Mesothelial cell of epicardium (in vitro differentiated cells): ENCODE measurements at places on chromosomes 2 and 18.

- DNase-seq, result no peak
Measured at GRCh38 chr2:88600038-88600465, 27.2 kb downstream of the EIF2AK3 start.

DNA sequence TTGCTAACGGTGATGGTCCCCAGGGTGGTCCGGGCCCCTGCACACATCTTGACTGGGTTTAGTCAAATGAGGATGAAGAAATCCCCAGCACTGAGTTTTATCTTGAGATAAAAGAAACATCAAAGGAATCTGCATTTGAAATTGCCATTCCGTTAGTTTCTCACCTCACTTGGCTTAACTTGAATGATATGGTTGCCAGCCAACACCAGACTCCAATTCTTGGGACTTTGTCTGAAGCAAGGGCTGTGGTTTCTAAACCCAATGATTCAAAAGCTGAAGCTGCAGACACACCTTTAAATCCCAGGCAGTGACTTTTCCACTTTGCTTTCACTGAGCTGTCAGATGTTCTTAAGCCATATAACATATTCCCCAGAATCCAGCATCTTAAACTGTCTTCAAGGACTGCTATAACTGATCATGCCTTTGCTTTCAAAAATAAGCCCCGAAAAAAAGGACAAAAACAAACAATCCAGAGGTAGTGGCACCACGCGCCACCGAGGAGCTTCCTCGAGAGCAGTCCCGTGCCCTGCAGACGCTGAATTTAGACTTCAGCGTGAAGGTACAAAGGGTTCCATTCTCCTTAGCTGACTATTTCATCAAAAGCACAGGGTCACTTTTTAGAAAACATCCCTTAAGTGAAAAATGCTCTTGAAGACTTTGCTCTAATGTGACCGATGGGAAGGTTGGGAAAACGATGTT lies 189.3 kb downstream of the HDAC4 start:
- no peak for DNase-seq

GRCh38 chr2:159773886-159774285 lies 24.1 kb downstream of the CD302 start:
- no peak for DNase-seq

- no peak for DNase-seq
Measured at GRCh38 chr2:106868275-106868674, 17.7 kb downstream of the ST6GAL2 start.

DNA sequence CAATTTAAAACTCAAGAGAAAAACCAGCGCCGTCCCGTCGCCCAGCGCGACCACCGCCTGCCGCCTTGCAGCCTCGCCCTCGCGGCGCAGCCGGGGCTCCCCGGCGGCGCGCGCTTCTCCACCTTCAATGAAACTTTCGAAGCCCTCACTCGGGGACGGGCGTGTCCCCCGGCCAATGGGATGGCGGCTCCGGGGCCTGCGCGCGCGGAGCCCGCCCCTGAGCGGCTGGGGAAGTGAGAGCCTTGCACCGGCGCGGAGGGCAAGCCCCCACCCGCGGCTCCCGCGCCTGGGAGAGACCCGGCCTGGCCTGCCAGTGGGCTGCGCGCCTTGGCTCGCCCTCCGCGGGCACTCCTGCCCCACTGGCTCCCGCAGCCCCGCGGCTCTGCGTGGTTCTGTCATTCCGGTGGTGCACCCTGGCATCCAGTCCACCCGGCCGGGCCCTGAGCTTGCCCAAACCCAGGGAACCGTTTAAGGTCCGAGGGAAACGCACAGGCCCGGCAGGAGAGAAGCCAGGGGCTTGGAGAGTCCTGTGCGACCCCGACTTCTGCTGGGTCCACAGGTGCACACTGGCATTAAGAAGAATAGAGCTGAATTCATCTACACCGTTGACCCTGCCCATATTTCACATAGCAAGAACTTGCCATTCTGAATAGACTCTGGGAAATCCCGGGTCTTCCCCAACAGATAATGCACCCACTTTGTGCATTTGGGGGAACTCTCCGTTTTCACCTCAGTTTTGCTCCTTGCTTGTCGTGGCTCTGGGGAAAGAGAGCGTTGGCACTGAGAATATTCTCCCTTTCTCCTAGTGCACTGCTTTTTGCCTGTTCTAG lies at the start of gene PIEZO2:
Gene PIEZO2, minus strand, starts transcription at position 129 of the 830 bp plus-strand sequence. CDS start 981 bp downstream, outside the sequence.
- peak; percentile 80 for DNase-seq

- no peak for DNase-seq
Measured at GRCh38 chr2:118481299-118481698, 366.1 kb downstream of the EN1 start.

DNA sequence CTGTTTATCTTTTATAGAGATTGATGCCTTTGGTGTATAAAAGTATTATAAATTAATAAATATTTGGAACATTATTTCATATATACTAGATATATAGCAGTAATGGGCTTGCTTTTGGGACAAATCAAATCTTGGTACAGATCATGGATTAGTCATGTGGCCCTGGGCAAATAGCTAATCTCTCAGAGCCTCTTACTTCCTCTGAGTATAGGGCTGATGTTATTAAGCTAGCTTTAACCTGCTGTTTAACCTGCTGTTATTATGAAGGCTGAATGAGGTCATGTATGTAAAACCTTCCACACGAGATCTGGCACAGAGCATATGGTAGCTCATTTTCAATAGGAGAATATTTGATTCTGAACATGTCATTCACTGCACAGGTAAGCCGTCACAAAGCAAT lies 5.7 kb downstream of the ITGB6 start:
- DNase-seq, result no peak

DNA sequence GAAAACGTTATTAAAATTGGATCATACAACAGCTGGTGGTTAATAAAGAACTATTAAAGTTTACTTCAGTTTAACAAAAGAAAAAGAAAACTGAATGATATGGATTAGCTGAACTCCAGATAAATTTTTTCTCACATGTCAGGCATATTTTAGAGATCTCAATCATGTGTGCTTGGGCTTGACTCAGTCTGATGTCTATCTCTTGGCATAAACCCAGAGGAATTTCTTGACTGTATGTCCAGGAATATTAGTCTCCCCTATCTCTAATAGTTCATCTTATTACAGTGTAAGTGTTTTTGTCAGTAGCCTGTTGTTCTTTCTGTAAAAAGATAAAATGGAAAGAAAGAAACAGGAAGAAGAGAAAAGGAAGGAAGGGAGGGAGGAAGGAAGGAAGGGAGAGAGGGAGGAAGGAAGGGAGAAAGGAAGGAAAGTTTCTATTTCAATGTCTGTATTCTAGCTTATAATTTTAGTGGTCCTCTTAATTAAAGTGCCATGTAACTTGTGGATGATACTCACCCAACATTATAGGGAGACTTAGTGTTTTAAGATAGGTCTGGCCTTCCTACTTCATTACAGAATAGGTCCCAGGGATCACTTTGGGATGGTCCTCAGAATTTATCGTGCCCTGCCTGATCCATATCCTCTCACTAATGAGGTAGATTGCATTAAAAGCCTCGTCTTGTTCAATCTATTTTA lies 99.7 kb upstream of the UGP2 start:
- DNase-seq, result no peak

GRCh38 chr18:21762181-21762772 lies 21.7 kb downstream of the MIB1 start:
- DNase-seq, result no peak

- DNase-seq, result no peak
Measured at GRCh38 chr18:47448956-47449355, 197.5 kb upstream of the SKOR2 start.

DNA sequence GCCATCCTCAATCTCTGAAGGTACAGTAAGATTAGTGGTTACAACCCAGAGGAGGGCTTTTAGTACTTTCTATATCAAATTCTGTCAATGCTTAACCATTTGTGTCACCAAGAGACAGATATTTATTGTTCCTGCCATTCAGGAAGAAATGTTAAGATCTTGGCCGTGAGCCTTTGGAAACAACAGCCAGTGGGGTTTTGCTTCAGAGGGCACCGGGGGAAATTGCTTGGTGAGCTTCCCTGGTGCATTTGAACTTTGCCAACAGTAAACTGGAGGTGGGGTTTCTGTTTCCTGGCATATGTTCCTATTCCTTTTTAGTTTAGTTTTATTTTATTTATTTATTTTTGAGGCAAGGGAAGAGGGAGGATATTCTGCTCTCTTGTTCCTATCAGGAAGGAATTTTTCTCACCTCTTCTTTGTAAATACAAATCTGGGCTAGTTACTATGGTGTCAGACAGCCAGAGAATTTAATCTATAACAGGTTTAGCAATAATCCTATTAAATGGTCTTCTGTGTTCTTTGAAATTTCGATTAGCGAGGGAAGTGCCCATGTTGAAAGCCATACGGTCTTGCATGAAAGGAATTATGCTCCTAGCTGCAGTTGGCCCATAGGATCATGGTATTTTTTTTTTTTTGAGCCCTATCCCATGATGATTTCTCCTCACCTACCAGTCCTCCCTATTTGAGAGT lies 95.7 kb downstream of the MAIP1 start:
- DNase-seq, result no peak

- DNase-seq, result no peak
Measured at GRCh38 chr2:186349508-186349907, 136.6 kb upstream of the ZC3H15 start.

DNA sequence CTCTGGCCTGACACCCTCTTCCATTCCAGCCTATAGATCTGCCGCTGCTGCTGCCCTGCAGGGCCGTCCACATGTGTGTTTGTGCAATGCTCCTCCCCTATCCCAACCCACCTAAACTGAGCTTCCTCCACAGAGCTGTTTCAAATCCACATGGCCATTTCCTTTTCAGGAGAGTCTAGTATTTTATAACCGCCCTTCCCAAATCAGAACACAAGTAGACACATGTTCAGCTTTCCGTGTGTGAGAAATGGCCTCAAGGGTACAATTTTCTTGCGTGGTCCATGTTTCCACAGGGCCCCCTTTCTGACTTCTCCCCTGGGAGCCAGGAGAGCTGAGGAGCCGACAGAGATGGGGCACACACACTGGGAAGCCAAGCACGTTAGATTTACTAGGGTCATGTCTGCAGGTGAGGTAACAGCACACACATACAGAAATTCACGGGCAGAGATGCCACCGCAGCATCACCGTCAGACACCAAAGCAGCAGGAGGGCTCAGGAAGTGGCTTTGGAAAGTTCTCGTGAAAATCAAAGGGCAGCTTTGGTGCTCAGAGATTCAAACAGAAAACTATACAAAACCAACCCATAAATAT lies 102.9 kb upstream of the TGFA start:
- DNase-seq, result peak; percentile 10

GRCh38 chr2:39786761-39787522 lies 7.9 kb upstream of the THUMPD2 start:
- no peak for DNase-seq

GRCh38 chr18:45728336-45729010 lies 4.5 kb downstream of the SLC14A1 start:
- no peak for DNase-seq

GRCh38 chr2:220221992-220222391 lies 594.6 kb downstream of the SLC4A3 start:
- no peak for DNase-seq

DNA sequence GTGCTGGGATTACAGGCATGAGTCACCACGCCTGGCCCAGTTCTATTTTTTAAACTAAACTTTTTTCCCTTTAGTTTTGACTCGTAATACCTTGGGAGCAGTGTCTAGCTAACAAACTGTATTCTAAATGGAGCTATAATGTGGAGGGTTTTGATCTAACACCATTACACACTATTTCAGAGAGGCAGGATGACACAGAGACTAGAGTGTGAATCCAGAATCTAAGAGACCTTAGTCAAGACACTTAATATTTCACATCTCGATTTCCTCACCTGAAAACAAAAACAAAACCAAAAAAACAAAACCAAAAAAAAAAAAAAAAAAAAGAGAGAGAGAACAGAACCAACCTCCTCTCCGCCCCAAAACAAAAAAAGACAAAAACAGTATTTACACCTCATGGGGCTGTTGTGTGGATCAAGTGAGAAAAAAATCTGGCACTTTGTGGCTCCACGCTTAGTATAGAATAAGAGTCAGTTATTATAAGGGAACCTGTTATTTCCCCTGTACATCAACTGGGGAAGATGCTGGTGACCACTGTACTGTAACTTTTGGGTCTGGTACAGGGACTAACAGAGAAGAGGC lies 31.3 kb downstream of the DARS1 start:
- DNase-seq, result no peak

DNA sequence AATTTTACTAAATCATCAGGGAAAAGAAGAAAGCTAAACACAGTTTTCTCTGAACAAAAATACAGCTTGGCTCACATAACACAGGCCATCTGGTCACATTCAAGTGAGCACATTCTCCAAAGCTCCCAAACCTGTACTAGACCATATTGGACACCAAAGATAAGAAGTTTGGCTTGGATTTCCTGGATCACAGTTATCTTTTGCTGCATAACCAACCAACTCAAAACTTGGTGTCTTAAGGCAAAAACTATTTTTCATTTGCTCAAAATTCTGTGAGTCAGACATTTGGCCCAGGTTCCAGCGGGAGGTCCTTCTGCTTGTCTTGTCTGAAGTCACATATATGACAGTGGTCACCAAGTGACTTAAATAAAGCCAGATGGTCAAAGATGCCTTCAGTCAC lies 83.2 kb downstream of the GYPC start:
- DNase-seq, result no peak

- no peak for DNase-seq
Measured at GRCh38 chr2:200021449-200022114, 66.2 kb downstream of the MAIP1 start.

GRCh38 chr2:218605432-218605831 lies 2.3 kb upstream of the PLCD4 start:
- no peak for DNase-seq

GRCh38 chr2:131040661-131041401 lies 52.4 kb downstream of the FAM168B start:
- DNase-seq, result no peak

DNA sequence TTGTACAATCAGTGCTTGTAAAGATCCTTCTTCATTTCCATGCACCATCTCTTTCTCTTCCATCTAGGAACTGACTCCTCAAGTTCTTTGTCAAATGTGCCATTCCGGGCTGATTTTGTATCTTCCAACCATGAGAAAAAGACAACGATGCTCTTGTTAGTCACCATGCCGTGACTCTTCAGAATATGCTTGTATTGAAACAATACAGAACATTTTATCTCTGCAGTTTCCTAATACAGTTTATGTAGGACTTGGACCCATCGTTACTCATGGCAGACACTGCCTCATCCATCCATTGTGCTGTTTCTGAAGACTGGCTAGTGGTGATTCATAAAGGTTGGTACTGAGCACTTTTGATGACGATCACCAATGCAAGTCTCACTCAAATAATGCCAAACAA lies 283.2 kb downstream of the KCNS3 start:
- DNase-seq, result no peak

GRCh38 chr18:51617167-51617566 lies 419.7 kb upstream of the MEX3C start:
- no peak for DNase-seq

- no peak for DNase-seq
Measured at GRCh38 chr18:32707586-32707985, 65.2 kb downstream of the KLHL14 start.

- no peak for DNase-seq
Measured at GRCh38 chr2:63596401-63596883, 7.7 kb downstream of the MDH1 start.

- no peak for DNase-seq
Measured at GRCh38 chr2:10546975-10547391, 98.9 kb upstream of the ODC1 start.

- no peak for DNase-seq
Measured at GRCh38 chr2:26752656-26753055, 11.4 kb upstream of the SLC35F6 start.

- DNase-seq, result no peak
Measured at GRCh38 chr2:1736045-1736444, 8.3 kb downstream of the PXDN start.
